Hematopoietic multipotent progenitor cell treated with erythropoietin and hydrocortisone succinate and interleukin-3 and kit ligand, for 17 days (in vitro differentiated cells): ENCODE measurements at places on chromosomes 7 and 10.

DNA sequence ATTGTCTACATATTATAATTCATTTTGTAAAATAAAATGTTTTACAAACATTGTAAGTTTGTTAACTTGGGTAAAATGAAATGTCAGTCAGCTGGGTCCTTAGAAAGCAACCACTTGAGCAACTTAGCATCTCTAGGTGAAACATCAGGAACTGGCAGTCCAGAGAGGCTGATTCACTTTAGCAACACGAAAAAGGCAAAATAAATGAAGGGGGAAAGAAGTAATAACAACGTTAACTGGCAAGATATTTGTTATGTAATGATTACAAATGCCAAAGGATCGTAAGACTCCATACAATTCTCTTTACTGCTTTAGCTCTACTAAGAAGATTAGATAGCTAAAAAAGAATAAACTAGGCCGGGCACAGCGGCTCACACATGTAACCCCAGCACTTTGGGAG is 5.0 kb downstream of the PDZD8 start:
- peak; percentile 43 for DNase-seq

DNA sequence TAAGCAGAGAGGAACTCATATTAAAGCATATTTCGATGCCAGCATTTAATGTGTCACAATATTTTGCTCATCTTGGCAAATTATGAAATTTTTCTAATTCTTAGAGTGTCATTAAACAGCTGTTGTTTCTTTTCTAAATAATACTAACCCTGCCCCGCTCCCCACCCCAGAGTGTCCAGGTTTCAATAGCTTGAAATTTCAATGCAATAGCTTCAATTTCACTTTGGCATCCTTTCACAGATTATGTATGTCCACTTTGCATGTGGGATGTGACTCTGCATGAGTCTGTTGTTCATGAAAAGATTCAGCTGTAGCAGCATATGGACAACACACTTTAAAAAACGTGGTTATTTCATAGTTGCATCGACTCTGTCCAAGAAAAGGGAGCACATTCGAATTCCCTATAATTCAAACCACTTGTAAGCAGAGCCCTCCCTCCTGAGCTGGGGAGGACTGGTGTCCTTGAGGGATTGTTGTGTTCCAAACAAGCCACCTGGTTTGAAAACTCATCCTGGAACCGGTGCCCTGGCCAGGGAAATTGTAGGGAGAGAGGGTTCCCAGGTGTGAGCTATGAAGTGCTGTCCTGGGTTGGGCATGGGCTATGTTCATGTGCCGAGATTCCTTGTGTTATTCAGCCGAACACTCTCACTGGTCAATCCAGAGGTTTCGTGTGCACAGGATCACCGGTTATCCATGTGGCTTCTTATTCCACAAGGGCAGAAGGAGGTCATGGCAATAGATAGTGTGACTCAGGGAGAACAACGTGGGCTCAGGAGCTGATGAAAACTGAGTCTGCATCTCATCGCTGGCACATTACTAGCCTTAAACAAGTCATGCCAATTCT is 64.6 kb upstream of the CREB5 start:
- DNase-seq = no peak

GRCh38 chr7:79377097-79377496 is 76.4 kb downstream of the MAGI2 start:
- no peak for DNase-seq

DNA sequence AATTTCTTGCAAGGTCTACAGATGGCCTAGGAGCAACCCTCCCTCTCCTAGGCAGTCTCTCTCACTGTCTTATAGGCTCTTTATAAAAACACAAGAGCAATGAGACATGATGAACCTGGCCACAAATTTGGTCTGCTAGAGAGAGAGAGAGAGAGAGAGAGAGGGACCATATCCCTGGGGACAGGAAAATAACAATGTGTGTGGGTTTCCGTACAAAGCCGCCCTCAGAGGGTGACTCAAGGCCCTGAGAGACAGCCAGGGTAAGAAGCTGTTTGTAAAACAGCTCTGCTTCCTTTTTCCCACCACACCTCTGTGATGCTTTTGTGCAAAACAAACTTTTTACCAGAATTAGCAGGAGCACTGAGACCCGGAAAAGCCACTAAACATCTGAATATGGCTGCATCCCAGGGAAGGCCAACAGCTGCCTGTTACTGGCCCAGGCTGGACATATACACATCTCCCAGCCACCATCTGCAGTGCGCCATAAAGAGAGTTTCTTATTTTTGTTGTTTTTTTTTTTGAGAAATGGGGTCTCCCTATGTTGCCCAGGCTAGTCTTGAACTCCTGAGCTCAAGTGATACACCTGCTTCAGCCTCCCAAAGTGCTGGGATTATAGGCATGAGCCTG is 18.4 kb downstream of the GIMAP5 start:
- no peak for DNase-seq

GRCh38 chr10:104080762-104081161 is 4.9 kb downstream of the COL17A1 start:
- DNase-seq = peak; percentile 33

GRCh38 chr7:117188949-117189592 is 133.8 kb downstream of the WNT2 start:
- DNase-seq = no peak

- DNase-seq = no peak
These were observed 223.1 kb upstream of the PPP2R2D start for GRCh38 chr10:131677671-131678070.

GRCh38 chr10:92342796-92343195 is 51.8 kb downstream of the MARCHF5 start:
- no peak for DNase-seq

GRCh38 chr7:91039033-91039432 is 225.2 kb upstream of the FZD1 start:
- DNase-seq = no peak

GRCh38 chr7:30549931-30550493 is 44.7 kb upstream of the GARS1 start:
- no peak for DNase-seq

GRCh38 chr7:24595671-24596418 is 22.6 kb downstream of the PALS2 start:
- DNase-seq = no peak

- no peak for DNase-seq
These were observed 149.2 kb downstream of the XPNPEP1 start for GRCh38 chr10:109774121-109774440.

DNA sequence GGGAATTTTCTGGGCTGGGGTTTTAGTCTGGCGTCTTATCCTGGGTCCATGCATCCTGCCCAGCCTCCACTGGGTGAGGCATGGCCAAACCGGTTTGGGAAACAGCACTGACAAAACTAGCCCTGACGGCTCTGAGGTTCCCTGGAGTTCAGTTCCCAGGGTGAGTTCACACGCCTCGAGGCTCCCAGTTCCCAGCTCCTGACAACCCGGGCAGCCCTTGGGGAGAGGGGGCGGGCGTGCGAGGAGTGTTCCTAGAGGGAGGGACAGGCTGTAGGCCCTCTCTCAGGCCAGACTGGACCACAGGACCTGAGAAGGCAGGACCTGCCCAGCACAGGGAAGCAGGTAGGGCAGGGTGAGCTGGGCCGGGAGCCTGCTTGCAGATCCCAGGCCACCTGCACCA is 82.3 kb upstream of the PPIF start:
- DNase-seq = no peak

- DNase-seq = peak; percentile 52
These were observed 33.4 kb upstream of the SH2D4B start for GRCh38 chr10:80504158-80504811.

DNA sequence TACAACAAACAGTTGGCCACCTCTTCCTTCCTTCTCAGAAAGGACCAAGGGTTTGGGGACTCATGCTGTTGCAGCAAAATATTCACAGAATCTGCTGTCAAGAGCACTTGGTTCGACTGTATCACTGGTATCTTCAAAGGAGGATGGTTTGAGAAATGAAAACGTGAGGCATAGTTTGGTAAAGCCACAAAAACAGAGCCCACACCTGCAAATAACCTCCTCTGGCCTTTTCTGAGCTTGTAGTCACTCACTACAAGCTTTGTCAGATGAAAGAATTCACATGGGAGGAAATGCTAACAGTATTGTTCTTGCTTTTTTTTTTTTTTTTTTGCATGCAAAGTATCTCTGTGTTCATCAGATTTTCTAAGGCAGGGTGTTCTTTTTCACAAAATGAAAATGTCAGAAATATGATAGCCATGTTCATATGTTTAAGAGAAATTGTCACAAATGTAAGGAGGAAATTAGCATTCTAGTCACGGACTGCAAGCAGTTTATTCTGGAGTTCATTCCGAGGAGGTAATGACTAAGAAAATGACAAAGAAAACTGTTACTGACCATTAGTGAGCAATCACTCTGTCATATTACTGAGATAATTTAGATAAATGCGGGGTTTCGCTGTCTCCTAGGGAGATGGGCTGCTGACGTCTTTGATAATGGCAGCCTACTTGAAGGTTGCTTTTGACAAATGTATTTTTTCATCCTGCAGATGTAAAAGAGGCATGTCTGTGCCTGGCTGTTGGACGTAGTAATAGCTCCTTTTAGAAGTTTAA is 117.8 kb upstream of the MYO3A start:
- DNase-seq = no peak

DNA sequence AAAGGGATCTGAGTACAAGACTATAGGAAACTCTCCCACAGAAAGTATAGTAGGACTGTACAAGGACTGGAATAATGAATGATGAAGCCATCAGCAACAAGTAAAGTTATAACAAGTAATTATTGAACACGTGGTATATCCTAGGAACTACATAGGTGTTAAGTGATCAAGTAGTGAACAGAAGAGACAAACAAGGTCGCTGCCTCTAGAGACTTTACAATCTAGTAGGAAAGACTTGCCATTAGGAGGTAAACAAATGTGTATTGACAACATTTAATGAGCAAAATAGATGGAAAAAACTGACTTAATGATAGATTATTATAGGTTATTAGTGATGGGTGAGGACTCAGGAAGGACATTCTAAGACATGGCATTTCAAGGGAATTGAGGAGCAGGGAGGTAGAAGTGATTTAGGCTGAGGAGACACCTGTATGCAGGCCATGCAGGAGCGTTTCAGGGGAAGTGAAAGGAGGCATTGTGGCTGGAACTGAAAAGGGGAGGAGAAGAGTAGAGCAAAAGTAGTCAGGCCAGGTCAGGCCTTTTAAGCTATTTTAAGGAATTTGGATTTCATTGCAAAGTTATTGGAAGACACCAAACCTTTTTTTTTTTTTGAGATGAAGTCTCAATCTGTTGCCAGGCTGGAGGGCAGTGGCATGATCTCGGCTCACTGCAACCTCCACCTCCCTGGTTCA is 8.5 kb upstream of the GLCCI1 start:
- DNase-seq = no peak

- DNase-seq = no peak
These were observed 1139.9 kb upstream of the LRRN3 start for GRCh38 chr7:109950821-109951564.

- DNase-seq = no peak
These were observed 1026.9 kb upstream of the C7orf33 start for GRCh38 chr7:147563669-147564068.

- DNase-seq = no peak
These were observed 42.4 kb downstream of the TBATA start for GRCh38 chr10:70742537-70743429.

- DNase-seq = no peak
These were observed 47.7 kb downstream of the HHEX start for GRCh38 chr10:92737484-92737883.

GRCh38 chr7:77370606-77371005 is 45.5 kb downstream of the GSAP start:
- no peak for DNase-seq

GRCh38 chr10:101724446-101724845 is 29.5 kb upstream of the FBXW4 start:
- DNase-seq = no peak

GRCh38 chr10:80697926-80698325 is 160.2 kb downstream of the SH2D4B start:
- no peak for DNase-seq

GRCh38 chr7:72053292-72053691 is 358.8 kb downstream of the CALN1 start:
- no peak for DNase-seq

GRCh38 chr10:34781711-34782110 is 33.4 kb downstream of the PARD3 start:
- no peak for DNase-seq

GRCh38 chr10:43971981-43972380 is 323.3 kb upstream of the ZNF32 start:
- DNase-seq = no peak

DNA sequence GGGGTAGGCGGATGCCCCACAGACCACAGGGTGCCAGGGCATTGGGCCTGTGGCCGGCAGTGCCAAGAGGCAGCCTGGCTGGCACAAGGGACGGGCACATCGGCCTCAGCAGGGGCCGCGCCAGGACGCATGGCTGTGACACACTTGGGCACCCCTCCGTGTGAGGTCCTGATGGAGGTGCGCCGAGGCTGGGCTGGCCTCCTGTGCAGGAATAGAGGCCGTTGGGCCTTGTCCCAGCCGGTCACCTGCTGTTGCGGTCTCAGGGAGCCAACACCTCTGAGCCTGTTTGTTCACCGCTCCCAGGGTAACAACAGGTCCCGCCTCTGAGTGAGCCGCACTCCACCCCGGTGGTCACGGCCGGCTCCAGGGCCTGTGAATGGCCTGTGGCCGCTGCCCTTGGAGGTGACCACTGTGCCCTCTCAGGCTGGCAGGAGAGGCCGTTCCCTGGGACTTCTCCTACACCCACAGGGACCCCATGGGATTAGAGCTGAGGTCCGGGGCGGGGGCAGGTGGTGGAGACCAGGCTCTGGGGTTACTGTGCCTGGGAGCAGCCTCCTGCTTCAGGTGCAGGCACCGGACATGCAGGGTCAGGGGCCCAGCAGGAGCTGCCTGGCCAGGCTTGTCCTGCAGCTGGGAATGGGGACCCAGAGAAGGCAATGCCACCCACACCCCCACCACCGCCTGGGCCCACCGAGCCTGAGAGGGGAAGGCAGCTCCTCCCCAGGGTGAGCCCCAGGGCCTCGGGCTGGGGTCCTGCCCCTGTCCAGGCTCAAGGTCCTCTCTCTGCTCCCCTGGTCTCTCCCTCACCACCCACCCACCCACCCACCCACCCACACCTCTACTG is 12.0 kb downstream of the PWWP2B start:
- DNase-seq = no peak

- DNase-seq = no peak
These were observed 55.0 kb upstream of the NKX6-2 start for GRCh38 chr10:132840698-132841614.

GRCh38 chr10:22420787-22421517 is 75.7 kb downstream of the SPAG6 start:
- no peak for DNase-seq

- no peak for DNase-seq
These were observed 6.7 kb downstream of the EIF4EBP2 start for GRCh38 chr10:70410608-70411007.

DNA sequence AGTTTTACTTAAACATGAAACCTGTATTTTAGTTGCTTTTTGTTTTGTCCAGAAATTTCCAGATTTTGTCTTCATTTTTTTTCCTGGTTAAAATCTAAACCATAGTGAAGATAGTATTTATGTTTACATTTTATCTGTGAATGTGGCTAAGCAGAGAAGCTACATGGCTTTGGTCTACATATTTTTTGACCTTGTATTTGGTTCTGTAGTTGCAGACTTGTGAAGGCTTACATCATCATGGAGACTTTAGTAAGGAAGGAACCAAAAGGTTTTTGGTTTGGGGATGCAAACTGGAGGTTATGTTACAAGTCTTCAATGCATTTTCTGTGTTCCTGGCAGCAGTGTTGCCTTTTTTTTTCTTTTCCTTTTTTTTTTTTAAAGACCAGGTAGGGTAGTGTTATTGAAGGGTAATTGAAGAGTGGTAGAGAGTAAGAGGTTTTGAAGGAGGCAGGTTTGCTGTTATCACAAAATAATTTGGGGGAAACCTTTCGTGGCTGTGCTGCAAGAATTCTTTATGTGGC is 30.9 kb upstream of the VDAC2 start:
- DNase-seq = no peak

GRCh38 chr10:43653746-43654145 is 5.1 kb upstream of the ZNF32 start:
- no peak for DNase-seq
